ENCODE measurements at places on chromosomes 13 and 19. TPM values are rescaled to one million over a fixed set of nuclear protein-coding genes. Genes with fewer than 3 reads are reported as not detected.

DNA sequence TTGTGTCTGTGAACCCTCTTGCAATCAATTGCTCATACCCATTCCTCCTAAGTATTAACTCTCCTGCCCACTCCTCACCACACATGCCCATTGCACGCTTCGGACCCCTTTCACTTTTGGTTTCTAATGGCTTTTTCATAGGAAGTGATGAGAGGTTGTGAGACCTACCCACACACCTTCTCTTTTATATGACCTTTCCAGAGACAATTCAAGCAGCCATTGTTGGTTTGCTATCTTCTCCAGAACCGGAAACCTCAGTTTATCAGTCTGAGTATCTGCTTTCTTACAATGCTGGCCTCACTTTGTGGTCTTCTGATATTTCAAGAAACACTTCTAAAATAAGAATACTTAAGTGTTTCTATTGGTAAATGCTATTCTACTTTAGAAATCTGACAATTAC, 1550.8 kb upstream of the SLC10A2 start:
- no peak for DNase-seq

The KIR3DL1 gene
- total RNA-seq = not detected

- DNase-seq = no peak
These were observed 201.5 kb downstream of the TM9SF2 start for GRCh38 chr13:99702687-99703319.

DNA sequence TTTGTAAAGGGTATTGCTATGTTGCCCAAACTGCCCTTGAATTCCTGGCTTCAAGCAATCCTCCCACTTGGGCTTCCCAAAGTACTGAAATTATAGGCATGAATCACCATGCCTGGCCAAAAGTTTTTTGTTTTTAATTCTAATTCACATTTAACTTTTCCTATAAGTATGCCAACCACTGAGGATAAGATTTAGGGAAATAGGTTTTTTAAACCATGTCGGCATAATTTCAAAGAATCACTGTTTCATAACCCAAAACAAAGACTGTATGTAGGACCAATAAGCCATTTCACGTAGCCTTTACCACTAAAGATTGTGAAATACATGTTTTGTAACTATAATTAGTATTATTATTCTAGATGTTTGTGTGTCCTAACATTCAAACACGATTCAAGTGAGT, 8.2 kb downstream of the ZDHHC20 start:
- no peak for DNase-seq

DNA sequence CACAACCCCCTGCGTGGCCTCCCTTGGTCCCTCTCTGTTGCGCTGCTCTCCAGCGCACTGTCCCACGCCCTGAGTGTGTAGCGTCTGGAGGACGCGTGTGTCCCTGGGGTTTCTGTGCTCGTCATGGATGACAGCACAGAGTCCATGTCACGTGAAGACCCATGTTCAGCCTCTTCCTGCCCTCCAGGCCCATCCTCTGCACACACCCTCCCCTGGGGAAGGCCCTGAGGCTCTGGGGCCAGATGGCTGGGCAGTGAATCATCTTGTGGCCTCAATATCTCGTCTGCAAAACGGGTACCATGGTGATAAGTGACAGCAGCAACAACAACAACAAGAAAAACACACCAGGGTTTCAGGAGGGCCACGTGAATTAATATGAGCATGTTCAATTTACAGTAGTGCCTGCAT, 71.5 kb upstream of the ARHGEF7 start:
- no peak for DNase-seq

DNA sequence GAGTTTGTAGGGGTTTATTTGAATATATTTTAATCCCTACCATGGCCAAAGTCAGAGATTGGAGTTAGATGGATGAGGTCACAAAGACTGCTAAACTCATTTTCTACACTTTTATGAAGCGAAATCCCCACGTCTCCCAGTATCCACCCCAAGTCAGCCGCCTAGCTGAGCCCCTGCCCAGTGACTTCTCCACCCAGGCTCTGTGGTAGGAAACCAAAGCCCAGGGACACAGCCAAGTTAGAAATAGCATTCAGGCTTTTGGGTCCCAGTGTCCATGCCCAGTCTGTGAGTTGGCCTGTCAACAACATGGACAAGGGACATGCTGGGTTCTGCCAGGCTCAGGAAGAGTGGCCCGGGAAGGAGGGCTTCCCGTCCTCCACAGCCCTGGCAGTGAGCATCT, 474.0 kb downstream of the FOXO1 start:
- DNase-seq = no peak

DNA sequence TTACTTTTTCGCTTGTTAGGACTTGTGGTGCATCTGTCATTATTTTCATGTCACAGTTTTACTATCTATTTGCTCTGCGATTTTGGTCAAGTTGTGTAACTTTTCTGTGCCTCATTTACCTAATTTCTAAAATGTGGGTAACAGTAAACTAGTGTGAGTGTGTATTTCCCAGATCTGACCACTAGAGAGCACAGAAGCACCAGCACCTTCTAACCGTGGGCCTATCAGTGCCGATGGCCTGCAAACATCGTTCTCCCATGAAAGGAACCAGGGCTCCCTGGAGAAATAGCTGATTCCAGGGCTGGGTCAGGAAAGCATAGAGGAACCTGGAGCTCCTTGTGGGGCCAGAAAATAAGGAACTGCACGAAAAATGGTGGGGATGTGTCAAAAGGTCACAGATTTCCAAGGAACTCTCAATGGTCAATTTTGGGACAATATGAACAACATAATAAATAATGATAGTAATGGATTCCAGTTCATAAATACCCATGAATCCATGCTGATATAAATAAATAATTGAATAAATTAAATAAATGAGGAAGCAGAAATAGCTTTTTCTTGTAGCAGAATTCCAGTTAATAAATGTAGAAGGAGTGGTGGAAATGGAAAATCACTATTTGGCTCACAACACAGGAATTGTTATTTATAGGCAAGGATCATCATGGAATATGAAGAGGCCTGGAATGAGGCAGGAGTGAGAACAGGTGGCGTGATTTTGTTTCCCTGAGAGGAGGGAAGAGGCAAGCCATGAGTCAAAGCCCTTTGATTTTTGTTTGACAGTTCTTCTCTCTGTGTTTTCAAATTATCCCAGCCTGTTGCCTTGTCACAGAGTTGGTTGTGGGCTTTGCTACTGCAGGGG, 31.1 kb downstream of the CEACAM8 start:
- DNase-seq = peak; percentile 85

DNA sequence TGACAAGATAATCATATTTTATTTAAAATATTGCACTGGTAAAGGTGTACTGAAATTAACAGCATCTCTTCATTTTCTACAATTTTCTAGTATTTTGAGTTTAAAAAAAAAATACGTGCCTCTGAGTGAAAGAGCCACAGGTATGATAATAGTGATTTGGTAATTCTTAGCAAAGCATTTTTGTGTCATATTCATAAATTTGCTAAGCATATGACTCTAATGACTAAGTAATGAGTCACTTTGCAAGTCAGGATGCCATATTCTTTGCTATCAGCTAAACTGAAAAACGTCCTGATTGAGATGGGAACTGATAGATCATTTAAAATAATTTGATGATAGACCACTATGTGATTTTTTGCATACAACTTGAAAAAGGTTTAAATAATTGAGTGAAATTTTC, 136.1 kb upstream of the IRS2 start:
- DNase-seq = no peak

DNA sequence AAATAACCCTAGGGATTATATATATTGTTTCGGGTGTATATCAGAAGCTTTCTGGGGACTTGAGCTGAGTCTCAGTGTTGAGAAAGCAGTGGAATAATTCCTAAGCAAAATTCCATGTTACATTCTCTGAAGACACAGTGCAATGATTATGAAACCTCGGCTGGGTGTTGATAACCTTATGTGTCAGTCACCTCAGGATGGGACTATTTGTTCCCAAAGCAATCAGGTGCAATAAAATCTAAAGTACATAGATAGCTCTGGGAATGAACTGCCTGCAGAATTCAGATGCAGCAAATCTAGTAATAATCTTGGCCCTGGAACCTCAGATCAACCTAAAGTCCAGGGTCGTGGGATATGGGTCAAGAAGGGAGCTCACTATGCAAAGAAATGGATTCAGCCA, 53.0 kb downstream of the EDNRB start:
- DNase-seq = no peak

The CERS1 gene
- total RNA-seq = 7.8 TPM

DNA sequence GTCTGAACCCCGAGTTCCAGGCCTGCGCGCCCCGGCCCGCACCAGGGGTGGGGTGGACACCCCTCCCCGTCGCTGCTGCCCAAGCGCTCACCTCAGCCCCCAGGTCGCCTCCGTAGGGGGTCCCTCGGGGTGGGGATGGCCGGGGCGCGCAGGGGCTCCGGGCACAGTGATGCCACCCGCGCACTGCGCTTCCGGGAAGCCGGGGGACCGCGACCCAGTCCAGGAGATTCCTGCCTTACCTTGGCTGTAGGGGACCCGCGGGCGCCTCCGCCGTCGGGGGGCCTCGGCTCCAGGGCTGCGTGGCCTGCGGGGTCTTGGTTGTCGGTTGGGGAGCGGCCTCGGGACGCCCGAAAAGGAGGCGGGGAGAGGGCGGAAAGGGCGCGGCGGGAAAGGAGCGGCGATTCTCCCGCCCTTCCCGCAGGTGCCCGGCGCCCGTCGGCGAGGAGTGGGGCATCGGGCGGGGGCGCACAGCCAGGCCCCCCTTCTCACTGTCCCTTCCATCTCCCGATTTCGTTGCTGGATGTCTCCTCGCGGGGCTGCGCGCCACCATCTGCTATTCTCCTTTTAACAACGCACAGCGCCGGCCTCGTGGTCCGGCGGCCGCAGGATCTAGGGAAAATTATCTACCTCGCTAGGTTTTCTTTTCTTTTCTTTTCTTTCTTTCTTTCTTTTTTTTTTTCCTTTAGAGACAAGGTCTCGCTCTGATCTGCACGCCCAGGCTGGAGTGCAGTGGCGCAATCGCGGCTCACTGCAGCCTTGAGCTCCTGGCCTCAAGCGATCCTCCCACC, at the start of gene KEAP1:
TSS of gene KEAP1 (minus strand) at position 355 of the 788 bp plus-strand sequence. CDS start 3,323 bp downstream, outside the sequence.
- DNase-seq = peak; percentile 89

DNA sequence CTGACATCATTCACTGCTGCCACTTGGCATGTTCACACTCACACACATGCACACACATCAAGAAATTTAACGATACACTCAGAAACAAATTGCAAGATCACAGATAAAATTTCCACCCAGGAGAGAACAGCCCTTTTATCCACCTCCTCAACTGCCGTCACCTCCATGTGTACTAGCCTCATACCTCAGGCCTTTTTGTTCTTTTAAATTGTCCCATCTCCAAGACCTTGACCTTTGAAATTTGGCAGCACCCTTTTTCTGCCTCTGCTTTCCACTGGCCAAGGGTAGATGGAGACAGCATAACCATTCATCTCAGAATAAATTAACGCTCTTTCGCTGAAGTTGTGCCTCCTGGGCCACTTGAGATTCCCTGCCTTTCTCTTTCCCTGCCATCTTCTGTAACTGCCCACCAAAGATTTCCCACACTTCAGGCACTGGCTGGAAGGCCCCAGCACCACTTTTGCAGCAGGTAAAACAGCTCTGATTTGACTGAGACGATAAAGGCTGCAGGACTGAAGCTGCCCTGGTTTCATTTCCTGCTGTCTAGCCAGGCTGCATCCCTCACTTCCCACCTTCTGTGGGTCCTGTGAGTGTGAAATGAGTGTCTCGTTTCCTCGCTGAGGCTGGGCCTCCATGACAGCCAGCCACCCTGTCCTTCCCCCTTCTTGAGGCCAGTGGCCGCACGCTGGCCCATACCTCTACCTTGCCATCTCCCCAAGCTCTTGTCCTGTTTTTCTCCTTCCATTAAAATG, 39.3 kb downstream of the MBNL2 start:
- no peak for DNase-seq

DNA sequence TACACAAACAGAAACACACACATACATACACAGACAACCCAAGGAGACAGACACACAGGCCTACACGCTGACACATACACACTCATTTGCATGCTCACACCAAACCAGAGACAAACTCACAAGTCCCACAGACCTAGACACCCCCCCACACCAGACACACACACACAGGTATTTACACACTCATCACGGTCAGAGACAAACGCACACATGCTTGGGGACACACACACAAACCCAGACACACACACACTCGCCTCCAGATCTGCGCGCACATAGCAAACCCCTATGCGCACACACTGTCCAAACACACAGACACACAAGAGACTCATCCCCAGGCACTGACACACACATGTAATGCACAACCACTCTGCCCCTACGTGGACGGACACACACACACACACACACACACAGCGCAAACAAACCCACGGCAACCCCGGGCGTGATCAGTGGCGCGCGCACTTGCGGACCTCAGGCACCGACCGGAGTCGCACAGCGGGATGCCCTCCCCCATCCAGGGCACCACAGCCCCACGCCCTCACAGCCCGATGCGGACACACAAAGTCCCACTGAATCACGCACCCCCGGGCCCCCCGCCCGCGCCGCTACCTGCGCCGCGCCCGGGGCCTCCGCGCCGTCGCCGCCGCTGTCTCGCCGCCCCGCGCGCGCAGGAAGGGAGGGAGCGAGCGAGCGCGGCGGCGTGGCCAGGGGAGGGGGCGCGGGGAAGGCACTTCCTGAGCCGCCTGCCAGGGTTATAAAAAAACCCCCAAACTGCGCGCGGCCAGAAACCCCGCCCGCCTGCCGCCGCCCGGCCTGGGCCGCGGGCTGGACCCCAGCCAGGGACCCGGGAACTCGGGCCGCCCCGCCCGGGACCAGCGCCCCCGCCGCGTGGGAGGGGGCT, at the start of gene ADAMTS10:
TSS of gene ADAMTS10 (minus strand) at position 675 of the 895 bp plus-strand sequence. CDS start 5,005 bp downstream, outside the sequence.
- DNase-seq = peak; percentile 93

DNA sequence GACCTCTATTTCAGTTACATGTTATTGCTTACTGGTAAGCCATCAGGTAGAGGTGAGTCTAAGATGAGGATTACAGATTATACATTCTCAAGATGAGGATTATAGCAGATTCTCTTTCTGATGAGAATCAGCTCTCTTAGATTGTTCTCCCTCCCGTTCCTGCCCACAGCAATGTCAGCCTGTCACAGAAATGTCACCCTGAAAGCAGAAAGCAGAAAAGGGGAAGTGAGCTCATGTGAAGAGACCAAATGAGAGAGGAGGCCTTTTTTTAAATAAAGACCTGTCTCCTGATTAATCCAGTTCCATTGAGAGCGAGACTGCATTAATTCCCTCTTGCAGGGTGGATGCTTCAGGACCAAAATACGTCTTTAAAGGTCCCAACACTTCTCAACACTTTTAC, 445.6 kb downstream of the KCTD12 start:
- no peak for DNase-seq

The CDK8 gene
- 28.4 TPM for total RNA-seq

The NKPD1 gene
- 0.70 TPM for total RNA-seq

The B3GNT3 gene
- 1.7 TPM for total RNA-seq

- DNase-seq = no peak
These were observed 93.1 kb downstream of the CYSLTR2 start for GRCh38 chr13:48746821-48747220.

The CACNG7 gene
- total RNA-seq = 3.8 TPM

GRCh38 chr19:18756896-18757295, 34.2 kb downstream of the COMP start:
- no peak for DNase-seq

The NMRK2 gene
- 59.4 TPM for total RNA-seq

- DNase-seq = no peak
These were observed 153.1 kb downstream of the PCDH17 start for GRCh38 chr13:57784633-57785032.

The NTN5 gene
- not detected for total RNA-seq

- peak; percentile 21 for DNase-seq
These were observed 9.8 kb downstream of the TMED1 start for GRCh38 chr19:10826231-10826630.

The GJB2 gene
- total RNA-seq = 0.07 TPM

The CEACAM16 gene
- total RNA-seq = not detected
